ENCODE measurements at places on chromosomes 6 and 20.

DNA sequence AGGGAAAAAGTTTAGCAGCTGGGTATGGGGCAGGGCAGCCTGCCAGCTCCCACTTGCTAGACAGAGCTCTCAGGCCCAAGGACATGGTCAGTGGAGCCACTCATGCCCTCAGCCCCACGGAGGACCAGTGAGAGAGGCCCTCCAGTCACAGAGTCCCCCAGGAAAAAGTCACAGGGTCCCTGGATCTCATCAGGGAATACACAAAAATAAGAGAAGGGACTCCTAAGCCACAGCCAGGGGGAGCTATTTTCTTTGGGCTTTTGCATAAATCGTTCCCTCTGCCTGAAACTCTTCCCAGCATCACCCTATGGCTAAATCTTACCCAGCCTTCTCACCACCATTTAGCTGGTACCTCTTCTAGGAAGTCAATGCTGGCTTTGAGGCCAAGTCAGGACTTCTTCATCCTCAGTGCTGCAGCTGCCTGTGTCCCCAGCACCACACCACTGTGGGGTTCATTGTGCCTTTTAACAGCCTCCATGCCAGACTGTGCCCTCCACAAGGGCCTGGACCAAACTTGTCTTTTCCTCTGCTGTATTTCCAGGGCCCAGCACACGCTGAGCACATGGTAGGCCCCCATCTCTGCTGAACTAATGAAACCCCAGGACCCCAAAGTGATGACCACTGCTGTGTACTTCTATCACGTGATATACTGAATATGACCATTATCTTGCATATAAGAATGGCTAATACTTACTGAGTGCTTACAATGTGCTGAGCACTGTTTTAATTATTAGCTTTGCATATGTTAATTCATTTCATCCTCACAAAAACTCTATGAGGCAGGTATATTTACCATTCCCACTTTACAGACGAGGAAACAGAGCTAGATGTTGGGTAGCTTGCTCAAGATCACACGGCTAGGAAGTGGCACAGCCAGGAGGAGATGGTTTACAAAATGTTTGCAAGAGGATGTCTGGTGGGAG is 2.0 kb downstream of the ZNF335 start:
- no peak for DNase-seq

- DNase-seq, result no peak
These were observed 368.5 kb downstream of the ZFAND3 start for GRCh38 chr6:38187811-38188590.

DNA sequence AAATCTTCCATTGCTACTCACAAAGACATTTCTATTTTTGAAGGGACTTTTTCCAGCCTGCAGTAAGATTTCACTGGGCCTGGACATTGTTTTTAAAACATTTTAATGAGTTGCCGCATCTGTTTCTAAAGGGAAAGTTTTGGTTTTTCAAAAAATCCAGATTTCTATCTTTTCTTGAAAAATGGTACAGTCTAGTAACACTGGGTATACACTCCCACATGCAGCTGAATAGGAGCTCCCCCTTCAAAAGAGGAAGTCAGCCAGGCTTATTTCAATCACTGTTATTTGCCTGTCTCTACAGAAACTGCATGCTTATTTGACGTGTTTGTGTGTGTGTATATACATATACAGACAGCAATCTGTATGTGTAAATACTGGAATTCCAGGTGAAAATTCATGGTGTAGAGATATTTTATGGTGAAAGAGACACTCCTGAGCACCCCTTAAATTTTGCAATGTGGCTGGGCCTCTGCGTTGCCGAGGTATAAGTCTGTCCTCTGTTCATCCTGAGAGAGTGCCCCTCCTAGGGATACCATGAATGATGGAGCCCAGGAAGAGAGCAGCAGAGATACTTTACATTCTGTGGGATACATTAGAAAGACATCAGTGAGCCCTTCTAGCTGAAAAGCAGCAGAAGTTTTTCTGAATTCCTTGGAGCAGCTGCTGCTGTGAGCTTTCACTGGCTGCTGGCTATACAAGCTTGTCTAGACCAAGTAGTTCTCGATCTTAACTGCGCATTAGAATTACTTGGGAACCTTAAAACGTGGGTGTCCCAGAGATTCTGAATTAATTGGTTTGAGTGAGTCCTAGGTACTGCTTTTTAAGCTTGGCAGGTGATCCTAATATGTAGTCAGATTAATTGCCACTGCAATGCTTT is 12.0 kb upstream of the ABRACL start:
- no peak for DNase-seq

DNA sequence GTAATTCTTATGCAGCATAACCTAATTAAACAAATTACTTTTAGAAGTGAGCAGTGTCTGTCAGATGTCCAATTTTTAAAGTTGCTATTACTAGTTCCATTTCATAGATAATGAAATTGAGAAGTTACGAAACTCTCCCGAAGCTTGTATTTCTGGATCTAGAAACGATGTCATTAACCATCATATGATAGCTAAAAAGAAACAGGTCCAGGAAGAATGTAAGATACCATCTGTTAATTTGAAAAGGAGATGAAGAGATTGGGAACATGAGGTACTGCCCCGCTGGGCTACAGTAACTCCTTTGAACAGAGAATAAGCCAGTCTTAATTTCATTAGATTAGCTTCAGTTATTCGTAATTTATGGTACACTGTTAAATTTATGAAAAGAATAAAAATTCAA is 47.5 kb upstream of the TMX4 start:
- DNase-seq, result no peak

DNA sequence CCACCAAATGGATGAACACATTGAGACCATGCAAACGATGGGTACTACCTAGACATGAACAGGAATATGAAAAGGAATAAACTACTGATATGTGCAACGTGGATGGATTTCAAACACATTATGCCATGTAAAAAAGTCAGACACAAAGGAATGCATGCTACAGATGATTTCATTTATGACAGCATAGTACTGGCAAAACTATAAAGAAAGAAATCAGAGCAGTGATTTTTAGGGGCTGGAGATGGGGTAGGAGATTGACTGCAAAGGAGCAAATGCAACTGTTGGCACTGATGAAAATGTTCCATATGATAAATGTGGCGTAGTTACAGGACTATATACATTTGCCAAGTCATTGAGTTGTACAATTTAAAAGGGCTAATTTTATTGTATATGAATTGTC is 13.4 kb upstream of the COL12A1 start:
- DNase-seq, result no peak

GRCh38 chr20:50733644-50734349 is 2.4 kb downstream of the PARD6B start:
- DNase-seq, result no peak

DNA sequence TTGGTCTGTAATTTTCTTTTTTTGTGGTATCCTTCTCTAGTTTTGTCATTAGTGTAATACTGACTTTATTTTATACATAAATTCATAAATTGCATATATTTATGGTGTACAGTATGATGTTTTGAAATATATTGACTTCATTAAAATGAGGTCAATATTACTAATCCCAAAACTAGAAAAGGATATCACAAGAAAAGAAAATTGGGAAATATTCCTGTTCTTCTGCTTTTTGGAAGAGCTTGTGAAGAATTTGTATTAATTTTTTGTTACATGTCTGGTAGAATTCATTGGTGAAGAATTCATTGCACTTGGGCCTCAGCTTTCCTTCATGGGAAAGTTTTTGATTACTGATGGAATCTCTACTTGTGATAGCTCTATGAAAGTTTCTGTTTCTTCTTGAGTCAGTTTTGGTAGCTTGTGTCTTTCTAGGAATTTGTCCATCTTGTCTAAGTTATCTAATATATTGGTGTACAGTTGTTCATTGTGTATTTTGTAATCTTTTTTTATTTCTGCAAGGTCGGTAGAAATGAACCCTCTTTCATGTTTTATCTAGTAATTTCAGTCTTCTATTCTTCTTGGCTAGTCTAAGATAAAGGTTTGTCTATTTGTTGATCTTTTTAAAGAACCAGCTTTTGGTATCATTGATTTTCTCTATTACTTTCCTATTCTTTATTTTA is 11.3 kb upstream of the ZNF451 start:
- no peak for DNase-seq

DNA sequence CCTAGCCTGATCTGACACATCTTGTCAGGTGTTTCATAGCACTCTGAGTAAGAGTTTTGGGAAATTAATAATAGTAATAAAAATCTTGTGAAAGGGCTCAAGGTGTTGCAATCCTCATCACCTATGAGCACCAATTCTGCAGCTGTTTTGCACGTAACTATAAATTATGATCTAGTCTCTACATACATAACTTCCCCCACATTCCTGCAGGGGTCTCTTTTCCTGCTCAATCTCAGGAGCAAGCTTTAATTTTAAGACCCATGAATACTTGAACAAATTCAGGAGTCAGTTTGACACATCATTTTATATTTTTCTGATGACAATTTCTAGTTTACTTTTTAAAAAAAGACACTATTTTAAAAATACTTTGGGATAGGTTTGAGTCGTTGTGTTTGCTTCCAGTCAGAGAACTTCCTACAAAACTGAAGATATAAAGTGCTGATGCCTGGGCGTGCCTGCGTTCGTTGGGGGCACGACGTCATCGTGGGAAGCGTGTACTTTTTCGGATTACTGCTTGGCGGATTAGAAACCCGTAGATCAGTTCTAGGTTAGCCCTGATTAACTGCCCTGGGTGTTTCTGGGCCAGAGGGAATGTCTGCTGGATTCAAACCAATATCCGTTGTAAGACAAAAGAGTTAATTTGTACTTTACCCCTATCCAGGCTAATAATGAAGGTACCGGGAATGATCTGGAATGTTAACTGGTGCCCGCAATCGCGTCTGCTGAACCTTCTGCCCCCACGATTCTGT is 1.0 kb upstream of the E2F3 start:
- no peak for DNase-seq

DNA sequence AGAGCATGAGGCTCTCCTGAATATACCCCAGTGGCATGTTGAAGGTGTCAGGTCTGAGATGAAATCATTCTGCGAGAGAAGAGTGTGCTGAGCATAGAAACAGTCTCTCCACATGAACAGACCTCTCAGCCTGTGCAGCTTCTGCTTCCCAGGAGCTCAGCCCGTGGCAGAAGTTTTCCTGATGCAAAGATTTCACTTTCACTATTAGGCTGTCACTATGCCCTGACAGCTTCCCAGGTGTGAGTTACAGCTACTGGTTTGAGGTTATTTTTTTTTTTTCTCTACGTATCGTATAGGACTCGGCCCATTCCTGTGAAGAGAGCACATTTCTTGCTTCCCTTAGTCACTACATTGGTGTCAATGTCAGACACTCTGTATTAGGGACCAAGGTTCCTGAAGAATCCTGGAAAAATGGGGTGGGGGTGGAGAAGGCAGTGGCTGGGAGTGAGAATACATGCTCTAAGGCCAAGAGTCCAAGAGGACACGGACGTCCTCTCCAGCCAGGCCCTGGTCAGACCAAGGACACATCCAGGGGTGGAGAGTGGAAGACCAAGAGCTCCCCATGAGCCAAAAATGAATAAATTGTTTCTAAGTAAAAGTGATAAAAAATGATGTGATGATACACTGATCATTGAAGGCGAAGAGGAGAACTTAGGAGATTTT is 121.2 kb upstream of the AKAP12 start:
- DNase-seq, result no peak

GRCh38 chr6:71406865-71407860 is 118.6 kb downstream of the OGFRL1 start:
- no peak for DNase-seq

GRCh38 chr6:131292145-131292938 is 157.1 kb downstream of the AKAP7 start:
- no peak for DNase-seq

DNA sequence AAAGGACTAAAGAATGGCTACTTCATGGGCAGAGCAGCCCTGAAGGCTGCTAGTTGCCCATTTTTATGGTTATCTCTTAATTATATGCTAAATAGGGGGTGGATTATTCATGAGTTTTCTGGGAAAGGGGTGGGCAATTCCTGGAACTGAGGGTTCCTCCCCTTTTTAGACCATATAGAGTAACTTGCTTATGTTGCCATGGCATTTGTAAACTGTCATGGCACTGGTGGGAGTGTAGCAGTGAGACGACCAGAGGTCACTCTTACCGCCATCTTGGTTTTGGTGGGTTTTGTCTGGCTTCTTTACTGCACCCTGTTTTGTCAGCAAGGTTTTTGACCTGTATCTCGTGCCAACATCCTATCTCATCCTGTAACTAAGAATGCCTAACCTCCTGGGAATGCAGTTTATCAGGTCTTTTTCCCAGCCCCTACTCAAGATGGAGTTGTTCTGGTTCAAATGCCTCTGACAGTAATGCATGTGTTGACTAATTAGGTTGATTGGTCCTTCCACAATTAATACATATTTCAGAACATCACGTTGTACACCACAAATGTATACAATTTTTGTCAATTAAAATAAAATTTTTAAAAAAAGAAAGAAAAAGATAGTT is 139.5 kb downstream of the PDE7B start:
- no peak for DNase-seq

DNA sequence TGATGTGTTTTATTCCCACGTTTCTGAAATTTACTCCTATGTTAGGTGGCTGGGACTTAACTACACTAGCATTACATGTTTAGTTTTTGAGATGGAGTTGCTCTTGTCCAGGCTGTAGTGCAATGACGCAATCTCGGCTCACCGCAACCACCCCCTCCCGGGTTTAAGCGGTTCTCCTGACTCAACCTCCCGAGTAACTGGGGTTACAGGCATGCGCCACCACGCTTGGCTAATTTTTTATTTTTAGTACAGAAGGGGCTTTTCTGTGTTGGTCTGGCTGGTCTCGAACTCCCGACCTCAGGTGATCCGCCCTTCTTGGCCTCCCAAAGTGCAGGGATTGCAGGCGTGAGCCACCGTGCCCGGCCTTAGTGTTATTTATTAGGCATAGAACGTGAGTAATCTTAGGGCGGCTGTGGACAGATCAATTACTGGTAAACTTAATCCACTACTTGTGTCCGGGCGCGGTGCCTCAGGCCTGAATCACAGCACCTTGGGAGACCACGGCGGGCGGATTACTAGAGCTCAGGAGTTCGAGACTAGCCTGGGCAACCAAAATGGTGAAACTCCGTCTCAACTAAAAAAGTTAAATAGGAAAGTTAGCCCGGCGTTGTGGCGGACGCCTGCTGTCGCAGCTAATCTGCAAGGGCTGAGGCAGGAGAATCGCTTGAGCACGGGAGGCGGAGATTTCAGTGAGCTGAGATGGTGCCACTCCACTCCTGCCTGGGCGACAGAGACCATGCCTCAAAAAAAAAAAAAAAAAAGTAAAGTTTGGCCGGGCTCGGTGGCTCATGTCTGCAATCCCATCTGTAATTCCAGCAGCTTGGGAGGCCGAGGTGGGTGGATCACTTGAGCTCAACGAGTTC is 123.7 kb upstream of the BTN3A2 start:
- DNase-seq, result peak; percentile 73

DNA sequence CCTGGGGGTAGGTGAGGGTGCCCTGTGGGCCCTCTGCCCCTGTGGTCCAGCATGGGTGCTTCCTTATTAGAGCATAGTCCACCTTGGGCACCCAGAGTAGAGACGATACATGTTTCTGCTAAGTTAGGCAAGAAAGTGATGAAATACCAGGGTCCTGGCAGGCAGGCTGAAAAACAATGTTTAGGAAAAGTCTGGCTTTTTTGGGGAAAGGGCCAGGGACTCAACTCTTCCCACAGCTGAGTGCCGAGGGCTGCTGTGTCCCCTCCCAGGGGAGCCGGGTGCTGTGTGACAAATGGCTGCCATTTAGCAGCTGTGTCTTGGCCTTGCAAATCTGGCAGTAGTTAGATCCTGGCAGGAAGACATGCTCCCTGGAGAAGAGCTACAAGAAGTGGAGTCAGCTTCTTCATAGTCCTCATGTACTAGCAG is 61.5 kb downstream of the RREB1 start:
- DNase-seq, result no peak

- DNase-seq, result no peak
These were observed 31.1 kb downstream of the CNKSR3 start for GRCh38 chr6:154479351-154479769.
